Kidney (tissue), 22 donors: ENCODE measurements at places on chromosomes 13 and 19. TPM values are rescaled to one million over a fixed set of nuclear protein-coding genes. Genes with fewer than 3 reads are reported as not detected.

- no peak for DNase-seq
Observed at GRCh38 chr13:101264931-101265330, 151.4 kb downstream of the NALCN start.

- DNase-seq: no peak
Observed at GRCh38 chr13:32821149-32821688, 195.0 kb upstream of the KL start.

GRCh38 chr19:12137221-12137940 is 2.8 kb downstream of the ZNF20 start:
- no peak for DNase-seq

DNA sequence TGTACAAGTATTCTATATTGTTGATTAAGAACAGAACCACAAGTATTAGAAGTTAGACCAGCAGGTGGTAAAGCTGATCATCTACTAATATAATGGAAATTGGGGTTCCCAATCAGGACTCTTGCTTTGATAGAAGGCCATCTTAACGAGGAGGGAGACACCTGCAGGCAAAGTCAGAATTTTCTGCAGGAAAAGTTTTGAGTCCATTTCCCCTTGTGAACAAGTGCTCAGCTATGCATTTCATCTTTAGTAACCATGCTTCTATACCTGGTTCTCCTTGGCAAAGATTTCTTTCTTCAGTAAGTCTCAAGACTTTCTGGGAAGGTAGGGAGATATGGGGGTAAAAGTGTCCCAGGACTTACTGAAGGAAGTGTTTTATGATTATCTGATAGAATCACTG is 36.1 kb upstream of the USPL1 start:
- no peak for DNase-seq

Gene GIPC3
- total RNA-seq: 2.1 TPM

GRCh38 chr19:497491-497868 is 1.2 kb downstream of the MADCAM1 start:
- no peak for DNase-seq

GRCh38 chr19:45762870-45763631 is 6.0 kb downstream of the SIX5 start:
- DNase-seq: peak; percentile 64

Gene PCDH17
- 18.5 TPM for total RNA-seq

DNA sequence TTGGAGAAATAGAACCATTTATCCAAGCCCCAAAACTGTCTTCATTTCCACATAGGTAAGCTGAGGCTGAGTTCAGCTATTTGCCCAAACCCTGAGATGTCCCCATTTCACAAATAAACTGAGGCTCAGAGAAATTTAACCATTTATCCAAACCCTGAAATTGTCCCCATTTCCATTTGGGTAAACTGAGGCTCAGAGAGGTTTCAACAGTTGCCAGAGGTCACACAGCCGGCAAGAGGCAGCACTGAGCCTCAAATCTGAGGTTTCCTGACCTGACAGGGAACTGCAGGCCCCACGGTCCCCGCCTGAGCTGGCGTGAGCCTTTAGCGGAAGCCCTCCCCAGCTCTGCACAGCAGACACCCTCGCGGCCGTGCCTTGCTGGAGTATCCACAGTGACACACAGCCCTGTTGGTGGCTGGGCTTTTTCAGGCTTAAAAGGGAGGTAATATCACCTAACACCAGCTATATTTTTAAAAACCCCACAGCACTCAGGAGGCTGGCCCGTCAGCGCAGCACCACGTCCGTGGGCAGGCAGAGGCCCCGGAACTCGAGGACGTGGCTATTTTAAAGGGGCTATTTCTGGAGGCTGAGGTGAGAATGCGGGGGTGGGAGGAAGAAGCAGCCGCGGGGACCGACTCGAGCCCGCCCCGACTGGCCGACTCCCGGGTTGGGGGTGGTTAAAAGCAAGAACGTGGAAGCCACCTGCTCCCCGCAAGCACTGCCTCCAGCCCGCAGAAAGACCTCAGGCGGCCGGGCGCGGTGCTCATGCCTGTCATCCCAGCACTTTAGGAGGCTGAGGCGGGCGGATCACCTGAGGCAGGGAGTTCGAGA is 18.5 kb downstream of the PTPRS start:
- DNase-seq: no peak

- DNase-seq: no peak
Observed at GRCh38 chr19:32166238-32166637, 179.2 kb upstream of the ZNF507 start.

DNA sequence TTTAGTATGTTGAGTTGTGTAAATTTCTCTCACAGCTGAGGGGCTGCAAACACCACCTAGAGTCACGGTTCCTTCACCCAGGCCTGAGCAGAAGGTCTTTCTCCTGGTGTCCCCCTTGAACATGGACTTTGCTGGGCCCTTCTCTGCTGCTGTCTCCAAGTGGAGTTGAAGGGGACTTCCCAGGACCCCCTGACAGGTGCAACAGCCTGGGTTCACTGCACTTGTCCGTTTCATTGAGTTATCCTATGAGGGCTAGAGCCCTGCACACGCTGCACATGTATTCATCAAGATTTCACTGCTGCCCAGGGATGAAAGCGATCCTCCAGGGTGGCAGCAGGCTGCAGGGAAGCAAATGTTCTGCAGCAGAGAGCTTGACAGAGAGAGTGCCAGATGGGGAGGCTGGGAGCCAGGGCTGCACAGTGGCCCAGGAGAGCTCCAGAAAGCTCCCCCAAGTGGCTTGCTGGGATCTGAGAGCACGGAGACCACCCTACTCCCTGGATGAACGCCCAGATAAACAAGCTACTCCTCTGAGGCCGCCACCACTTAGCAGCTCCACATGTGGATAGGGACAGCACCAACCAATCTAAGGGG is 10.3 kb downstream of the TMEM272 start:
- no peak for DNase-seq

GRCh38 chr19:52221831-52222375 is 32.1 kb downstream of the PPP2R1A start:
- no peak for DNase-seq

DNA sequence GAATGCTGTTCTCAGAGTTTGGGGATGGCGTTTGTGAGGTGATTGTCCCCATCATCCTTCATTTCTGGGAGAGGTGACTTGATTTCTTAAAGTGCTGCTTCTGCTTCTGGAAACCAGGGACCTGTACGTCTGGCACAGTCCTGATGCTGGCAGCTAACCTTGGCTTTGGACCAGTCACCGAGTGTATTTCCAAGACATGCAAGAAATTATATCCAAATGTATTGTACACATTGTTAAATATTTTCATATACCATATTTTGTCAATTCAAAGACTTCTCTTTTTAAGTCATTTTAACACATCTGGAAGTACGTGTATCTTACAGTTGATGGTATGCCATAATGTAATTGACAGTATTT is 97.4 kb downstream of the ARHGEF7 start:
- DNase-seq: no peak

Gene CCNA1
- 0.98 TPM for total RNA-seq

Gene PRSS57
- total RNA-seq: not detected

Gene ATCAY
- total RNA-seq: 0.16 TPM

Gene NALCN
- total RNA-seq: 2.4 TPM

Gene IZUMO4
- total RNA-seq: 4.3 TPM

GRCh38 chr13:90414691-90415596 is 932.5 kb upstream of the MIR17HG start:
- peak; percentile 4 for DNase-seq

DNA sequence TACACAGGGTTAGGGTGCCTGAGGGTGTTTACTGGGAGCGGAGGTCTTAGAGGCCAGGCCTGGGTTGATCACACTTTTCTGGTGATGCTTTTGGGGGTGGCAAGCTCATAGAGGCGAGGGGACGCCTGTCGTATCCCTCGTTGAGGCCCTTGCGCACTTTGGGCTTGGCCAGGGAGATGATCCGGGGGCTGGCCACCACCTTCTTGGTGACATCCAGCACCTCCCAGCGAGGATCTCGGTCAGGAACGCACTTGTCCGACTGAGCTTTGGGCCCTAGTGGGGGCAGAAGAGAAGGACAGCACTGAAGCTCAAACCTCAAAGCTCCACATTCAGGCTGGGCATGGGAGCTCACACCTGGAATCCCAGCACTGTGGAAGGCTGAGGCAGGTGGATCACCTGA is 17.6 kb upstream of the MIER2 start:
- DNase-seq: no peak

Gene NANOS3
- 0.35 TPM for total RNA-seq

DNA sequence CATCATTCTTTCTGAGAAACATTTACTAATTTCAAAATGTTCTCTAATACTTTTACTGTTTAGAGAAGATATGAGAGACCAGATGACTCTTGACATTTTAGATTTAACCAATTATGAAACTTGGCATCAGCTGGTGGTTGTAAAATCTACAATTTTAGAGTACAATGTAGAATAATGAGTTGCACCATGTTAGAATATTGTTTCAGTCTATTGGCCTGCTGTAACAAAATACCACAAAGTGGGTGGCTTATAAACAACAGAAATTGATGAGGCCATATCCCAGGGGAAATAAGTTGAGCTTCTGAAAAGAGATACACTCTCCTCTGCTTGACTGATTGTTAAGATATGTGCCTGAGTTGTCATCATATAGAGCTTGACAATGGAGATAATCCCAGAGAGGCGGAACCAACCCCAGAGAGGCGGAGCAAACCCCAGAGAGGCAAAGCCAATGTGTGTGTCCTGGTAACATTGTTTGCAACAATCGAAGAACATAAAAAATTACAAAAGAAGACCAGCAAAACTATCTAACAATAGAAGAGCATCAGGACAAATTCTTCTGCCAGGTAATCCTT is 373.0 kb upstream of the SLITRK1 start:
- no peak for DNase-seq

Gene TMC4
- 98.9 TPM for total RNA-seq

Gene DKKL1
- total RNA-seq: 0.57 TPM

Gene RLN3
- not detected for total RNA-seq

DNA sequence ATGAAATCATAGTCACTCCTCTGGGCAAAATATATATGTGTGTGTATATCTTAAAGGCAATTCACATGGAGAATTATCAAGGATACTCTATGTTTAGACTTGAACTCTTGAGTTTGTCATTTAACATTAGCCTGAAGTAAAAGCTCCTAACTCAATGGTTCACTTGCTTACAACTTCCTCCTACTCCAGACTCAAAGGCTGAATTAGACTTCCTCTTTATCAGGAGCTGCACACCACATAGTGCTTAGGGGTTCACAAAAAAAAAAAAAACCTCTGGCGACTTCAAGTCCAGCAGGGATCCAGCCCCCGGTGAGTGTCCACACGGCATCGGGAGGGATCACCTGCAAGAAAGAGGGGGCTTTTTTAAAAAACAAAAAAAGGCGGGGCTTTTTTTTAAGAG is 68.2 kb upstream of the LSM14A start:
- no peak for DNase-seq

- peak; percentile 9 for DNase-seq
Observed at GRCh38 chr19:31838163-31838815, 489.1 kb upstream of the TSHZ3 start.

DNA sequence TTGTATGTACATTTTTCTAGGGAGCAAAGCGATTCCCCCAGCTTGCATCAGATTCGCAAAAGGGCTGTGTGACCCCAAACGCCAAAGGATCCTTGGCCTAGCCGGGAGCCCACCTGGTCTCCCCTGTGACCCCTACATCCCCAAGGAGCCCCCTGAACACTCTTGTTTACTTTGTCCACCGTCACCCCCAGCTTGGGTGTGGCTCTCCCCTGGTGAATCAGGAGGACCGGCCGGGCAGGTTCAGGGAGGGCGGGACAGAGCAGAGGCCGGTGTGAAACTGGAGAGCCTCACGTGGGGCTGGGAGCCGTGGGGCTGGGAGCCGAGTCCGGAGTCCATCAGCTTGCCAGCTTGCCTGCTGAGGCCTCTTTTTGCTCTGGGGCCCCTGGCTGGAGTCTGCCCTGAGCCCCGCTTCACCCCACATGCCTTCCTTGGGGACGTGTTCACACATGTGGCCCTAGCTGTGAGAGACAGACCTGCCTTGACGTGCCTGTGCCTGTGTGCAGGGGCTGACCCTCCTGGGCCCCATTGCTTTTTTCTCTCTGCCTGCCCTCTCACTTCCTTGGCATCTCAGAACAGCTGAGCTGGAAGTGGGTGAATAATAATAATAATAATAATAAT is 2.0 kb downstream of the ITPKC start:
- DNase-seq: peak; percentile 78

DNA sequence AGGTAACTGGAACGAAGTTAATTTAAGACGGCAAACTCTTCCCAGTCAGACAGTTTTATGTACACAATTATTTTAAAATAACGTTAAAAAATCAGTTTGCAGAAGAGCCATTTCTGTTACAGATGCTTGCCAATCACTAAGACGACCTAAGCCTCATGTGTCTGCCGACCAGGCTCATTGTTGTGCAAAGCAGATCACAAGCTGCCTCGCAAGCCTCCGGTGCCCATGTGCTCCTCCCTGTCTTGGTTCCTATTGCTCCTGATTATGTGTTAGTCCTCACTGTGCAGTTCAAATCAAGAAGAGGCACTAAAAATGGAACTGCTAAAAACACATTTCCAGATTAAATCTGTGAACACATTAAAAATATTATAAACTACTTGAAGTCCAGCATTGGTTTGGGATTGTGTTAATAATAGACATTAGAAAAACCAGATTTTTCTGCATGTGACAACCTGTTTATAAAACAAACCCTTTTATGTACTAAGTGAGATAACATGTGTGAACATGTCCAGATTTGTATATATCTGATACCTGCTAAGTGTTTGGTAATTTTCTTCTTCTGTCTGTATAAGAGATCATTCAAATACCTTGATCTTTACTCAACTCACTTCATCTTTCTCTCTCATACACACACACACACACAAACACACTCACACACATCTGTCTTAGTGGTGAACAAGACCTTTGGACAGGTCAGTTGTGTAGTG is 81.9 kb upstream of the SLC15A1 start:
- DNase-seq: no peak

GRCh38 chr19:5130371-5131030 is 161.6 kb downstream of the KDM4B start:
- DNase-seq: no peak

DNA sequence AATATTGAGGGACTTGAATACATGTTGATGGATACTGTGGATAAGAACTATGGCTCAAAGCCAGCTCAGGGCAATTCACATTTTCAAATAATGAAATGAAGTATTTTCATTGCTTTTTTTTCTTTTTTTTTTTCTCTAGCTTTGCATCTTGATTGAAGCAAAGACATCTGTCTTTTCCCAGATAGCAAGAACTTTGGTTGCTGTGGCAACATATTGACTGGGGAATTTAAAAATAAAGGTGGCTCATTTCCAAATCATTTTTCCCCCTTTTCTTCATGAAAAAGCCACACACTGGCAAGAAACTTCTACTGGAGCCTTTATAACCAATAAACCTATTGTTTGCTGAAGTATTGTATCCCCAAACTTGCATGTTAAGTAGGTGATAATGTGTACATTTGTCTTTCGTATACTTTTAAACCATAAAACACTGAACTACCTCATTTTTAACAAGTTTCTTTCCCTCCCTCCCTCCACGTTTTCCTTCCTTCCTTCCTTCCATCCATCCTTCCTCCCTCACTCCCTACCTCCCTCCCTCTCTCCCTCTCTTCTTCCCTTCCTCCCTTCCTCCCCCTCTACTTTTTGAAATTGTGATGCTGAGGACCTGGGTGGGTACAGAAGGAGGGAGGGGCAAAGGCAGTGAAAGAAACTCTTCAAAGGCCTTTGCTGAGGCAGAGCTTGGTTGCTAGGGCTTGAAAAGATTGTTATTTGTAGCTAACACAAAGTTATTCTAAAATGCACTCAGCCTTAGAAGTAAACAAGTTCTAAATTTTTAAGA is 343.5 kb upstream of the SPRY2 start:
- DNase-seq: no peak

Gene CYP4F12
- total RNA-seq: 4.4 TPM

Gene MAP4K1
- 17.7 TPM for total RNA-seq

Gene CCDC122
- 11.7 TPM for total RNA-seq

- no peak for DNase-seq
Observed at GRCh38 chr19:30742406-30742938, 370.3 kb downstream of the ZNF536 start.

- DNase-seq: peak; percentile 97
Observed at GRCh38 chr19:17303167-17303939, at the start of gene ABHD8. Gene ABHD8 (minus strand): TSS chr19:17303425. CDS start chr19:17301616, 1,809 bp downstream.

Gene ZNF613
- 6.9 TPM for total RNA-seq
